ENCODE measurements at places on chromosomes 5 and 9. TPM values are rescaled to one million over a fixed set of nuclear protein-coding genes. Genes with fewer than 3 reads are reported as not detected.

GRCh38 chr9:15144622-15145061 lies 162.4 kb downstream of the TTC39B start:
- DNase-seq, result no peak

GRCh38 chr9:108956022-108956630 lies 21.9 kb downstream of the ABITRAM start:
- no peak for DNase-seq

DNA sequence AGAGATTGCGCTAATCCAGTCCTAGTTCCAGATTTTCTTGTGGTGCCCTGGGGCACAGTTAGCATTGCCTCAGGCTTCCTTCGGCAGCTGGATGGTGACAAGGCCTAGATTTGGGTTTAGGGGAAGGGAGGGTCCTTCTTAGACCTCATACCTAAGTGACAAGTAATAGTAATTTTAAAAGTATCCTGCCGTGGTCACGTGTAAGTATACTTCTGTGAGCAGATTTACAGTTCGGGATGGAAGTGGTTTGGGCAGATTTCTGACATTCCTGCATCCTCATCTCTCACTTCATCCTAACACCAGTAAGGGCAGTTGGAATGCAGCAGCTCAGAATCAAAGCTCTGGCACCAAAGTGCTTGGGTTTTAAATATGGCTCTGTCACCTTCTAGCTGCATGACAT lies 71.6 kb downstream of the LRRC70 start:
- no peak for DNase-seq

GRCh38 chr5:7764452-7764851 lies 86.5 kb downstream of the CFAP90 start:
- DNase-seq, result no peak

GRCh38 chr9:98083061-98083501 lies 26.5 kb downstream of the NANS start:
- no peak for DNase-seq

- no peak for DNase-seq
Measured at GRCh38 chr9:72274916-72275315, 90.1 kb downstream of the ZFAND5 start.

FBN2 gene
- 0.18 TPM for total RNA-seq

RNF183 gene
- total RNA-seq, result 7.1 TPM

FAM120AOS gene
- 41.3 TPM for total RNA-seq

RFESD gene
- not detected for total RNA-seq
